ENCODE measurements at places on chromosomes 7 and 10.

DNA sequence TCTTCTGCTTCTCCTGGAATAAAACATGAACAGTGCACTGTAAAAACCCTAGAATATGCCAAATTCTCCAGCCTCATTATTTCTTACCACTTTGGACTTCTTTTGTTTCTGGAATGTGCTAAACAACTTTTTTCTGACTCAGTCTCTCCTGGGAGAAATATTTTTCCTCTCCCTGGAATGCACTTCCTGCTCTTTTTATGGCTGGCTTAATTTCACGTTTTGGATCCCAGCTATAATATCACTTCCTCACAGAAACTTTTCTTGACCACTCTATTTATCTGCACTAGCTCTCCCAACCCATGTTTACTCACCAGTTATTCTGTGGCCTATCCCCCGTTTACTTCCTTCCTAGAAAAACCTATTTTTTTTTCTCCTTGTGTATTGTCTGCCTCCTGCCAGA, 26.7 kb downstream of the ABCB5 start:
- peak; percentile 13 for DNase-seq

GRCh38 chr7:82284936-82285519, 158.5 kb downstream of the CACNA2D1 start:
- DNase-seq: no peak

GRCh38 chr10:36555036-36555435, 570.4 kb upstream of the ANKRD30A start:
- DNase-seq: no peak

DNA sequence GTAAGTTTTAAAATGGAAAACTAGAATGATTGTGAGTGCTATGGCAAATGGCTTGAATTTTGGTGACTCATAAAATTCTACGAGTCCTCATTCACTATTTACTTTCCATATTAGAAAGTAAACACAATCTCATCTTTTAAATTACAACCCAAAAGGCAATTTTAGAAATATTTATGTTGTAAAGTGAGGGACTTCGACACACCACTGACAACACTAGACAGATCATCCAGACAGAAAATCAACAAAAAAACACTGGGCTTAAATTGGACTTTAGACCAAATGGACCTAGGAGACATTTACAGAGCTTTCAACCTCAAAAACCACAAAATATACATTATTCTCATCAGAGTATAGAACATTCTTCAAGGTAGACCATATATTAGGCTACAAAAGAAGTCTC, 30.1 kb downstream of the ZNF277 start:
- no peak for DNase-seq

DNA sequence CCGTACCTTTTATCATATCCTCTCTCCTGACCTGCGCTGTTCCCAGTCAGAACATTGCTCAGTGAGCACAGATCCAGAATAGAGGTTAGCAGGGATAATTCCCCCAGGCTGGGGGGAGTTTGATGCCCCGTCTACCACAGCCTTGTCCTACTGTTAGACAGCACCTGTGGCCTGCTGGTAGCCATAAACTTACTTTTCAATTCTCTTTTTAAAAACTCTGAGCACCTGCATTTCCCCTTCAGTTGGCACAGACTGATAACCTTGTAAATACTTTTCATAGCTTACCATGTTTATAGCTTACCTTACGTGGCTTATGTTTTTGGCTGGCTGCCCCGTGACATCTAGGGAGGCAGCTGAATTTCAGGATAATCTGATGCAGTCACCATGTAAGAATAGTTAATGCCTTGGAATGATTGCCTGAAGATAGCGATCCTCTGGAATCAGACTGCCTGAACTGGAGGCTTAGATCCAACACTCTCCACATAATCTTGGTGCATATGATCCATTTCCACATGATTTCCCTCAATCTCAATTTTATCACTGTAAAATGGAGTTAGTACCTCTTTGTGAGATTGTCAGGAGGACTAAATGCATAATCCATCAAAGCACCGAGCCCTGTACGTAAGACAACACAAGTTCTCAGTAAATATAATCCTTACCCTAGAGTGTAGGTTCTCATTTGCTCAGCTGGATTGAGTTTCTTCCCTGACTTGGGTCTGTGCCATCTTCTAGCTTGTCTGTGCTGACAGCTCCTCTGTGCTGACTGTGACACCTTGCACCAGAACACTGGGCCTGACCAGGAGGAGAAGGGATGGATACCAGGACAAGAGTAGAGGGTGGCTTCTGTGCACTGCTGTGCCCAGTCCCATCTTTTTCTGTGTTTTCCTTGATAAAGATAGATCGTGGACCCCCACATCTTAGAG, 111.7 kb upstream of the GJD4 start:
- DNase-seq: no peak

GRCh38 chr10:392705-393037, 257.4 kb downstream of the ZMYND11 start:
- DNase-seq: no peak

GRCh38 chr10:44411251-44411650, 26.4 kb upstream of the CXCL12 start:
- no peak for DNase-seq

- DNase-seq: peak; percentile 93
These were observed 2.2 kb downstream of the MAFK start for GRCh38 chr7:1532456-1533254.

DNA sequence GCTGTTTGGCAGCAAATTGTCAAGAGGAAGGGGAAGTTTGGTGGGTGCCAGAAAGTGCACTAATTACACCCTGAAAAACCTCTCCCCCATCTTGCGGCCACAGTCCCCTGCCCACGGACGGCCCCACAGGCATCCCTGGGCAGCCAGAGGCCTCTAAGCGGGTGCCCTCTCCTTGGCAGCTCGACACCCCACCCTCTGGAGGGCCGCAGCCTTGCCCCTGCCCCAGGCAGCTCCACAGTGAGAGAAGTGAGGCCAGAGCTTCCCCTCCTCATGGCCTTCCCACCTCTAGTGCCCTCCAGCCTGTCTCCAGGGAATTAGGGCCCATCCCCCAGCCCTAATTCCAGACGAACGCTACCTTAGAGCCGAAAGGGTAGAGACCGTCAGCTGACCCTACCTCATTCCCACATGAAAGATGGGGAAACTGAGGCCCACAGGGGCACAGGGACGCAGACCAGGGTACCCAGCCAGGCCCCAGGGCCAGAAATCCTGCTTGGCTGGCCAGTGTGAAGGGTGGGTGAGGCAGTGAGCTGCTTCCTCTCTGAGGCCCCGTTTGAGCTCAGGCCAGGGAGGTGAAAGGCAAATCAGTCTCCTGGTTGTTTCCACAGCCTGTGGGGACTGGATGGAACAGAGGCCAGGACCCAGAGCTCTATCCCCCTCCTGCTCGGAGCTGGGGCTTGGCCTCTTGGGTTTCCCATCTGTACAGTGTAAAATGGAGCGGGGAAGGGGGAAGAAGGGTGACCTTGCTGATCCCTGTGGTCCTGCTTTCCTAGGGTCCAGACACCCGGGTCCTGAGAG, 10.0 kb downstream of the ZCCHC24 start:
- no peak for DNase-seq

- no peak for DNase-seq
These were observed 1180.6 kb upstream of the AUTS2 start for GRCh38 chr7:68417659-68418058.

GRCh38 chr10:34506786-34507185, 308.3 kb downstream of the PARD3 start:
- DNase-seq: no peak

DNA sequence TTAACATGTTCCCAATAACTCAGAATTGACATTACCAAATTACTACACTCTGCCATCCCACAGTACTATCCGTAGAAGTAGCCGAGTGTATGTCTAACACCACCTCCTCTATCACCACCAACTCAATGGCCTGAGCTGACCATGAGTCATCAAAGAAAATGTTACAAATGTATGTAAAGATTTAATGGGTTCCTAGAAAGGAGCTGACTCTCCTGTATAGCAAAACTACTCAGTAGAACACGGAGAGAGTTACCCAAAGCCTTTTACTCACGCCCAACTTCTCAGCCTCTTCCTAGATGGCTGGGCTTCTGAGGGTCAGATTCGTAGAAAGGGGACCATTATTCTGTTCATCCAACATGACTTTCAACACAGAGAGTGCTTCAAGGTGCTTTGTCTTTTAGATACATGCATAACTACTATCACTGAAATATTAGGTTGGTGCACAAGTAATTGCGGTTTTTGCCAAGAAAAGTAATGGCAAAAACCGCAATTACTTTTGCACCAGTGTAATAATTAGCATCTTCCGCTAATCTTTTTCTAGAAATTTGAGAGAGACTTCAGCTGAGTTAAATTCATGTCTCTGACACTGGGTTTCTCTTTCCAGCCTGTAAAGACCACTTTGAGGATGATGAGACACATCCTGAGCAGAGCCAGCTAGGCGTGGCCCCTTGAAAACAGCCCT, 24.0 kb upstream of the NANOS1 start:
- DNase-seq: peak; percentile 53

DNA sequence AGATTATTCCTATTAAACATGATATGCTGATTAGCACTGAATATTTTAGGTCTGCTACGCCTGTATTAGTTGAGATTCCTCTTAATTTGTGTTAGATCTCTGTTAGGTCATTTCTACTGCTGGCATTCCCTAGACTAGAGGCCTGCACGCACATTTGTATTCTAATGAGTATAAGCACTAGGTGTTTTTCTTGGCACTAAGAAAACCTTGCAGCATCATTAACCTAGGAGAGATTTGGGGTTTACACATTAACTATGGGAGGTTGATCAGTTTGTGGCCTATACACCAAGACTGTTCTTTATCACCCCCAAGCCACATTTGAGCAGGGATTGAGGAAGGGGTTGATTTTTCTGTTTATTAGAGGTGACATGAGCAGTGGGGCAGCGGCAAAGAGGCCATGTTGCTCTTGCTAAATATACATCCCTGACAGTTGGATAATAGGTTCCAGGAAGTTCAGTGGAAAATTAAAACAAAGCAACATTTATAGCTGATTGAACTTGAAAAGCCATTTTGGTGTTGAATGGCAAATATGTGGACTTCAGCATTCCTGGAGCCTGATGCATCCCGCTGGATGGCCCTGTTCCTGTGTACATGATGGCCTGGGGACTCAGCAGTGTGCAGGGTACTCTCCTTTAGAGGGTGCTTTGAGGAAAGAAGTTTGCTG, 65.2 kb downstream of the GBF1 start:
- DNase-seq: peak; percentile 85
